ENCODE measurements at places on chromosomes 4 and X.

DNA sequence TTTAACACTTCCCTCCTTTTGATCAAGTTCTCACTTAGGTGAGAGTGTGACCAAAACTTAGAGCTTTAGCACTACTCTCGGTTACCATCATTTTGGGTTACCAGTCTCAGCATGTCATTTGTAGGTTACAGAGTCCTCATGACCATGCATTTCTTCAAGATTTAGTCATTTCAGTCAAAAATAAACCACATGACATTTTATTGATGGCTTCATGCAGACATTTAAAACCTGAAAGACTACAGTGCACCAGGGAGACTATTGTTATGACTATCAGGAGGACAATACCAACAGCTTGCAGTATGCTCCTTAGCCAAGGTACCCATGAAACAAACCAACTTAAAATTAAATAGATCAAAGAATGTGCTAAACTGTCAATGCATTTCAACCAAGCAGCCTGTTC lies 498.1 kb upstream of the FSTL5 start:
- no peak for DNase-seq

DNA sequence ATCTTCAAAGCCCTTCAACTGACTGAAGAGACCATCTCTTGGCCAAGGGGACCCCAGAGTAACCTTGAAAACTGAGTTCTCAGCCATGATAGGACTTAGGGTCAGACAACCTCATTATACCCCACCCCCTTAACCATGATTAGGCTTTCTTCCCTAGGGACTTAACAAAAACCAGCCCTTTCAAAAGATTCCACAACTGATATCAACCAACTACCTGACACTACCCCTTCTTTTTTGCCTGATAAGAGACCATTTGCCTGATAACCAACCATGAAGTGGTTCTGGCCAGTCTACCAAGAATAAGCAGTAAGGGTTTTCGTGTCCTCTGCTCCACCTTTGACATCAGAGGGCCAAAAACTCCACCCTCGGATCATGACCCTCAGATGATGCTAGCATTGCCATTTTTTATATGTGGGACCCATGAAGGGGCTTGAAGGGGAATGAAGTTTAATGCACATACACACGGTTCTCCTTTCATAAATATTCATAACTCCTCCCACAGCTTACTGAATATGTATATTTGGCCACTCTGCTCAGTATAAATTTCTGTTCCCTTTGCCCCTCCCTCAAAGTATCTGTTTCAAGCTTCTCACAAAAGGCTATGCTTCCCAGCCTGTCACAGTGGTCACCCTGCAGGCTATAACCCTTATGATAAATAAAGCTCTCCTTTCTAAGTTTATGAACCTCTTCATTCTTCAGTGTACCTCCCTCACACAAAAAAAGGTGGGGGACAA lies 12.3 kb downstream of the TBCK start:
- DNase-seq, result no peak

GRCh38 chr4:39502019-39502663 lies 25.1 kb downstream of the UGDH start:
- no peak for DNase-seq

GRCh38 chr4:101237773-101238172 lies 109.6 kb downstream of the PPP3CA start:
- no peak for DNase-seq

DNA sequence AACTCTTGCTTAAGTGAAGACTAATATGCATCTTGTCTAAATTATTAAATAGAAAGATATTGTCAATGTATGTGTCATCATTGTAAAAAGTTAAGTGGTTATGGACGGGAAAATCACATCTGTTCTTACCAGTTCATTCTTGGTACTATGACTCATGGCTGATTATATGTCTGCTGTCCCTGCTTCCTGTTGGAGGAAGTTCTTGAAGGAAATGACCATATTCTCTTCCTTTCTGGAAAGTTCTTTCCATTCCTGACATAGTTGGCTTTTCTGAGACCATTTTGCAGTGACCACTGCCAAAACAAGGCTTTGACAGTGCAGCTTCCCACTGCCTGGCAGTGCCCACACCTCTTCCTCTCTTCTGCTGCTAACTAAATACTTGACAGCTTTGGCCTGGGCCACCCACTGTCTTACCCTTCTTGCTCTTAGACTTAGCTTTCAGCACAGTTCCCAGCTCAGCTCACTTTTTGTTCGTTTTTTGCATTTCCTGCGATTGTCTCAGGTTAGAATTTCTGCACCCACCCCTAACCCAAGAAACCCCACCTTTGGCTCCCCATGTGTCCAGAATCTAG lies 13.2 kb upstream of the CLDN24 start:
- DNase-seq, result no peak

GRCh38 chr4:150402871-150403272 lies 179.1 kb upstream of the MAB21L2 start:
- peak; percentile 58 for DNase-seq

DNA sequence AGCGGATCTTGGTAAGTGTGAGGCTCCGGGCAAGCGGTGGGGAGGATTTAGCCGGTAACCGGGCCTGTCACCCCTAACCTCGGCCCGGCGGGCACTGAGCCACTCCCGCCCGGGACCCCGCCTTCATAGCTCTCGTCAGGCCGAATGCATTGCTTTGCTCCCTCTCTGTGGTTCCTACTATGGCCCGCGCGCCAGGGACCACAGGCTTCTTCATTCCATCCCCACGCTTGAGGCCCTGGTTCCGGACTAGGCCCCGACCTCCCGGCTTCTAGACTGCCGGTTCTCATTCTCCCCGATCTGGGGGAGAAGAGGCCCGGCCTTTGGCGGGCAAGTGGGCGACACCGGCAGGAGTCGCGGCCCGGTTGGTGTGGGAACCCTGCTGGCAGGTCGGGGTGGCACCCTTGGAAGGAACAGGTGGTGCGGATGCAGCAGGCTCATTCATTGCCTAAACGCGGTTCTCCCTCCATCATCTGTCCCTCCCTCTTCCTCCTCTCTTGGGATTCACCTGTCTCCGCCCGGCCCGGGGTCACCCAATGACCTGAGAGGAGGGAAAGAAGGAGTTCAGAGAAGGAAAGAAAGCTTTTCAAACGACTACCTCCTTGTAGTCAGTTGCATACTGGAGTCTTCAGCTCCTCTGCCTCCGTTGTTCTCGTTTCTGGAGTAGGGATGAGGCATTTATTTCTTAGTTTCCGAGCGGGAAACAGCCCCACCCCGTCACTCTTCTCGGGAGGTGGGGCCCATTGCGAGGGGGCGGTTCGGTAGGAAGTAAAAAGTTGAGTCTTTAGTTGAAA lies at the start of gene NDUFC1:
Gene NDUFC1 (minus strand): TSS at position 657 of the 791 bp plus-strand sequence. CDS start 6,679 bp downstream, outside the sequence.
- peak; percentile 31 for DNase-seq

GRCh38 chrX:69900491-69900890 lies 149.2 kb downstream of the AWAT2 start:
- DNase-seq, result no peak

GRCh38 chr4:19214591-19215186 lies 1037.0 kb upstream of the SLIT2 start:
- DNase-seq, result no peak

DNA sequence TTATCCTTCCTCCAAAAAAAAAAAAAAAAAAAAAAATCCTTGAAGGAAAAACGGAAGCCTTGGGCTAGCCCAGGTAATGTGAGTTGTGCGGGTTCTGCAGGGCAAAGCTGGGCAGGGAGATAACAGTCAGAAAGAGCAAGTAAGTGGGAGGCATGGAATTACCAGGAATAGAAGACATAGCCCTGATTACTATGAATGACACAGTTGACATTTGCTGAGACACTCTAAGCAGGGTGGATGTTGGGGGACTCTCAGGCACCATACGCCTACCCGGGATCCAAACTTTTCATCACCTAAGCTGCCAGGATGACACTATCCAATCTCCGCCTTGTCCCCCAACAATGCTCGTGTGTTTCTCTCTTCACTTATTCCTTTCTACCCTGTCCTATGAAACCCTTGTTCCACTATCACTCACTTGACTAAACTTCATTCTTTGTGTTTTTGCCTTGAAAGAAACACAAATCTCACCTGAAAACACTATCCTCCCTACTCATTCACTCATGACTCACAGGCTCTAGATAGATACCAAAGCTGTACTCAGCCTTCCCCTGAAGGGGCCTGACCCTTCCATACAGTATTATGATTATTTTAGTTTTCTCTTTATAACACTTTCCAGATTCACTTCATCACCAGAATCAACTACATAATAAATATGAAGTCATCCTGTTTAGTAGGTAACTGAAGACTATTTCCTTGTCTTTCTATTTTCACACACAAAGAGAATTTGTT lies 158.4 kb downstream of the INPP4B start:
- DNase-seq, result no peak

DNA sequence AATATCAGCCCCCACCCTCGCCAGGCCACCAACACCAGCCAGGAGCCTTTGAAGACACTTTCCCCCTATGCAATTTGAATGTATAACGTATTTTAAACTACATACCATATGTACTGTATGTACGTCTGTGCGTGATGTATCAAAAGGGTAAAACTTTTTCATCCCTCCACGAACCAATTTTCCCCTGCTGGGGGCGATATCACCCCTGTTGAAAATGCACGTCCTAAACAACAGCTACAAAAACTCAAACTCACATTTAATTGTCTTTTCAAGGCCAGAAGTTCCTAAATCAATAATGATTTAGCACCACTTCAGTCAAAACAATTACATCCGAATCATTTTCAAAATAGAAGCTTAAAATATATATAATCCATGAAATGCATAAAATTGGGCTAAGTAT lies 1.4 kb downstream of the VEGFD start:
- no peak for DNase-seq

GRCh38 chr4:162791226-162791625 lies 375.5 kb downstream of the NAF1 start:
- no peak for DNase-seq
